ENCODE measurements at places on chromosomes 2 and 18. TPM values are rescaled to one million over a fixed set of nuclear protein-coding genes. Genes with fewer than 3 reads are reported as not detected.

Gene DES
- 3.0 TPM for total RNA-seq

Gene CPS1
- 30.0 TPM for total RNA-seq

Gene ACMSD
- not detected for total RNA-seq

Gene ZRANB3
- 6.3 TPM for total RNA-seq
